Stimulated activated CD4-positive, alpha-beta T cell treated with anti-CD3 and anti-CD28 coated beads, Interleukin-2, amount 100 ng/mL, for 24 hours (primary cell): ENCODE measurements at places on chromosomes 4 and X.

- no peak for DNase-seq
These were observed 75.3 kb downstream of the SLIT2 start for GRCh38 chr4:20326977-20327376.

GRCh38 chrX:104254442-104255115 is at the start of gene ESX1:
TSS of gene ESX1 (minus strand) at chrX:104254933. CDS start at chrX:104254849, 84 bp downstream.
- no peak for DNase-seq

DNA sequence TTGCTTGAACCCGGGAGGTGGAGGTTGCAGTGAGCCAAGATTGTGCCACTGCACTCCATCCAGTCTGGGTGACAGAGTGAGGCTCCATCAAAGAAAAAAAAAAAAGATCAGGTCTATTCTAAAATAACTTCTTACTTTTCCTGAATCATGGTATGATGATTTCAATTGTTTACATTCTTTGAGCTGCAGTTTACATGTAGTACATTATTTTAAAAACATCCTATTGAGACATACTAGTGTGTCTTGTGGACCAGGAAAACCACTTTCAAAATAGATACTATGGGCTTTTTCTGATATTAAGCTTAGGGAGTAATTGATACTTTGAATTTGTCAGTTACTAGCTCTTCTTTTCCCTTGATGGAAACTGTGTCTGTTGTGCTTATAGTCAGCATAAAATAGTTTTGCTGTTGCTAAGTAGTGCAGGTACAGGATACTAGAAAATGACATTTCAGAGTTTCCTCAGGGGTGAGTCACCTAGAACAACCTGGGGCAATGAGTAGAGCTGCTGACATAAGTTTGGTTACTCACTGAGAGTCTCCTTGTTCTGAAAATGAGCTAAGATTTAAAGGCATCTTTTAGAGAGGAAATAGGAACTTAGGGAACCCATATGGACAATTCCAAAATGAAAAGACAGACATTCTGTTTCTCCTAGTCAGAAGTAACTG is 53.2 kb upstream of the C4orf54 start:
- no peak for DNase-seq

DNA sequence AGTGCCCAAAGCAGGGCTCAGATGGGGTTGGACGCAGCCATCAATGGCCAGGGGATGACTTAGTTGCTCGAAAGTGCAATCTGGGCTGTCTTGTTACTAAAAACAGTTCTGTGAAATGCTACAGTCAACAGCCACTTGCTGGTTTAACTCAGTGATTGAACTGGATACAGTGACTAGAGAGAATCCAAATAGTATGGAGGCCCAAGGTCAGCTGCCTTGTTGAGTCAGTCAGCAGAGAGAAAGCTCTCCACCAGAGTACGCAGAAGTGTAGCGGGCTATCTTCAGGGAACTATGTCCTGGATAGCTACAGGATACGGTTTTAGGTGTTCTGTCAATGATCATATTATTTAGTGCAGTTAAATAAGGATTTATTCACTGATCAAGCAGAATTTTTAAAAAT is 68.4 kb downstream of the TRAPPC11 start:
- no peak for DNase-seq

DNA sequence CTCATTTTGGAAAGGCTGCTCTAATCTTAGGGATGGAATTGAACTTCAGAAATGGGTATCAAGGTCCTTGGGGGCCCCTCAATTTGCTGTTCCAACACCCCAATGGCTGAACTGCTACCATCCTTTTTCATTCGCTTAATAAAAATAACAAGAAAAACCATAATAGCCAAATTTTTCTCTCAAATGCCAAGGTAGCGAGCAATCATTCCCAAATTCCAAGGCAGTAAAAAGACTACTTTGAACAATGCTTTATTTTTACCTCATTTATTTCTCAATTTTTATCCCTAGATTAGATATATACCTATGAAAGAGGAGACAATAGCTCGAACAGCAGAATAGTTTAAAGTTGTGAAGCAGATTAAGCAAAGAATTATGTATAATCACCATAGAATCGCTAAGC is 323.4 kb upstream of the SLC7A11 start:
- no peak for DNase-seq

GRCh38 chr4:8185295-8185694 is 13.8 kb upstream of the SH3TC1 start:
- no peak for DNase-seq

DNA sequence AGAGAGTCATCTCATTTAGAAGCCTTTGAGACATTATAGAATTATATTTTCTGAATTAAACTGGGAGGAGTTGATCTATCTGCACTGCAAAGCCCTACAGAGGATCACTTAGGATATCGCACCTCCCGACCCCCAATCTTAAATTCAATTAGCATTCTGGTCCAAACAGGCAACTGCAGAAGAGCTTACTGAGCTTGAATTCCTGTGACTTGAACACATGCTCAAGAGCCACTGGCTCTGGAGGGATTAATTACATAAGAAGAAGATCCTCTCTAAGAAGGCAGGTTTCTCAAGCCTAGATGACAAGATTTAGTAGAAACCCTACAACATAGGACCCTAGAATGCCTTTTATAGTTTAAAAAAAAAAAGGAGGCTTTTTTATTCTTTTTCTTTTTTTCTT is 548.9 kb downstream of the ARAP2 start:
- no peak for DNase-seq

GRCh38 chr4:101696276-101697010 is 94.1 kb upstream of the BANK1 start:
- DNase-seq: no peak

DNA sequence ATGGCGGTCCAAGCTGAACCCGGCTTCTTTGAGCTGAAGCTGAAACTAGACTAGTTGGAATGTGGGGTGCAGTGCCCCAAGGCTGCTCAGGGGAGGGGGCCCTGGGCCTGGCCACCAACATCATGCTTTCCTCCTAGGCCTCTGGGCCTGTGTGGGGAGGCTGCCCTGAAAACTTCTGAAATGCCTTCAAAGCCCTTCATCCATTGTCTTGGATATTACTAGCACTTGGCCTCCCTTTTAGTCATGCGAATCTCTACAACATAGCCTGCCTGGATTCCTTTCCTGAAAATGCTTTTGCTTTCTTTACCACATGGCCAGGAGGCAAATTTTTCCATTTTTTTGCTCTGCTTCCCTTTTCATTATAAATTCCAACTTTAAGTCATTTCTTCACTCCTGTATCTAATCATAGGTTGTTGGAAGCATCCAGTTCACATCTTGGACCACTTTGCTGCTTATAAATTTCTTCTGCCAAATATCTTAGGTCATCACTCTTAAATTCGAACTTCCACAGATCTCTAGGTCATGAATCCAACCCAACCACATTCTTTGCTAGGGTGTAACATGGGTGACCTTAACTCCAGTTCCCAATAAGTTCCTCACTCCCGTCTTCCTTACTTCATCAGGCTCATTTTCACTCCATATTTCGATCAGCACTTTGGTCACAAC is 103.4 kb downstream of the DDIT4L start:
- no peak for DNase-seq

- DNase-seq: no peak
These were observed 5.9 kb downstream of the RTL3 start for GRCh38 chrX:78653118-78653822.

DNA sequence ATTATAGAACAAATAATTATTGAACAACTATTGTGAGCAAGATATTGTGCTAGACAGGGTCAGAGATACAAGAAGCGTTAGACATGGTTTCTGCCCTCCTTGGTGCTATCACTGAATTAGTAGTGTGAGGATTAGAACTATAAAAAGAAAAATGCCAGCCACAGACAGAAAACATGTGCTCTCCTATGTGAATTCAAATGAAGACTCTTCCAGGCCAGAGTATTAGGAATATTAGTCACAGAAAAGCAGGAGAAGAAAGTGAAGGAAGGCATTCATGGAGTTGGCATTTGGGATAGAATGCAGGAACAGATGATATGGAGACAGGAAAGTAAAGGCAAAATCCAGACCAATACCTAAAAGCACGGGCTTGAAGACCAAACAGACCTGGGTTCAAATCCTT is 179.6 kb upstream of the TENM3 start:
- no peak for DNase-seq

DNA sequence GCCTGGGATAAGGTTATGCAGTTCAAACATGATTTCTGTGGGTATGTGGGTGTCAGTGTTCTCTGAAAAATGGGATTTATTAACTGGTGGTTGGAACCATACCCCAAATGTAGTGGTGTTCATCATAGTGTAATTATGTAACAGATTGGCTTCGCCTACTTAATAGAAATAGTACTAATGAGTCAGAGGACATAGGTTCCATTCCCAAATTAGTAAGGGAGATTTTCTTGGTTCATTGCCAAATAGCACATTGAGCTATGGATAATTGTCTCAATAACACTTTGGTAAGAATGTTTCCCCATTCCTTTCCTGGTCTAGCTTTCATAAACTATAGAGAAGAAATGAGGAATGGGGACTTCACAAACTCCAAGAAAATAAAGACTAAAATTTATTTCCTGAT is 20.5 kb upstream of the CYBB start:
- no peak for DNase-seq

DNA sequence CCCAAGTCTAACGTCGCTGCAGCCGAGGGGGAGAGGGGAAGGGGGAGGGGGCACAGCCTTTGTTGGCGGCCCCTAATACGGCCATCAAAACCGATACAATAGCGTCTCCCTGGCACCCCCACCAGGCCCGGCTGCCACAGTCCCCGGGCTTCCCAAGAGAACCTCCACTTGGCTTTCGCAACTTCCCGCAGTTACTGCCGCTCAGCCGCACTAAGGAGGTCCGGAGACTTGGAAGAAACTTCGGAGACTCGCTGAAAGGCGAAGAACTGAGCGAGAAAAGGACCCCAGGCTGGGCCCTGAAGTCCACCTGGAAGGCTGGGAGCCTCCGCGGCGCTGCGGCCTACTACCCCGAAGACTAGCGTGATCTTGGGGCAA is 2.8 kb downstream of the NKX6-1 start:
- no peak for DNase-seq

- DNase-seq: no peak
These were observed 9.4 kb downstream of the TCEANC start for GRCh38 chrX:13662355-13662791.

- no peak for DNase-seq
These were observed 166.8 kb upstream of the NR3C2 start for GRCh38 chr4:148608968-148609367.

GRCh38 chrX:71128166-71128833 is 9.9 kb downstream of the MED12 start:
- DNase-seq: no peak

- no peak for DNase-seq
These were observed 235.4 kb downstream of the OR13H1 start for GRCh38 chrX:131779306-131779705.

GRCh38 chr4:187309456-187309855 is 585.8 kb upstream of the FAT1 start:
- no peak for DNase-seq

DNA sequence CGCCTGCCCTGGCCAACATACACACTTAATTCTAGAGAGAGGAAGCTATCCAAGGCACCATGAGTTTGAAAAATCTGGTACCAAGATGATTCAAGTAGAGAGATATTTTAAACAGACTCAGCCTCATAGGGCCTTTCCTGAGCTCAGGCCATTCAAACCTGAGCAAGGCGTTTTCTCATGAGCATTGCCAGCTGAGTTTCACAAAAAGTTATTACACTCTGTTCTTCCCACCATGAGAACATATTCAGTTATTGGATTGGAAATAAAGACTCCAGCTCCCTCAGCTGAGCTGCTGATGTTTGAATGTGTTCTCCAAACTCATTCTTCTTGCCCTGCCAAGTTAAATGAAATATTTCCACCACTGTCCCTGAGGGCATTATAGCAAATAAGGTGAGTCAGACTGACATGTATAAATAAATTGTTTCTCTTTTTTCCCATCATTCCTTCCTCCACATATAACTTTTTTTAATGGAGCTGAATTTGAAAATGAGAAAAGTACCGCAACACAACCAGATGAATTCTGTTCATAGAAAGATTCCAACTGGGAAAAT is 429.6 kb downstream of the RAB28 start:
- no peak for DNase-seq

GRCh38 chrX:18491587-18492340 is 66.4 kb downstream of the CDKL5 start:
- DNase-seq: no peak

DNA sequence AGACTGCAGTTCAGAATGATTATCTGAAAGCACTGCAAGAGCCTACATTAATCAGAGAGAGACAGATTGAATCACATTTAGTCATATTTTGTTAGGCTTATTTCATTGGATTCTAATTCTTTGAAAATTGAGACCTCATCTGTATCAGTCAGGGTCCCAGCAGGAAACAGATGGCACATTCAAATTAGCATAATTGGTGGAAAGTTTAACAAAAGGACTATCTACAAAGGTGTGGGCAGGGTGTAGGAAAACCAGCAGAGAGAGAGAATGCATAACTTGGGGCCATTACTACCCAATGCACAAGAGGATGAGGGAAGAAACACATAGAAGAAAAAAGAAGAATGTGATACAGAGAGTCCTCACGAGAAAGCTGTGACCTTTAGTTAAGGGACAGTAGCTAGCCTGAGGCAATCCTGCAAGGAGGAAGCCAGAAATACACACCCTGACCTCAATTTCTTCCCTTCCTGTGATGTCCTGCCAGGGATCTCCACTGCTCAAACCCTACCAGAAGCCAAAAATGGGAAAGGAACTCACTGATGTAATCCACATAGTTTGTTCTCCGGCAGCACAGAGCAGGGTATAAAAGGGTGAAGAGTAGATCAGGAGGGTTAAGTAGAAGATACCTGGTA is 17.7 kb upstream of the XKRX start:
- DNase-seq: no peak

GRCh38 chrX:113920661-113921060 is 663.2 kb upstream of the HTR2C start:
- no peak for DNase-seq

DNA sequence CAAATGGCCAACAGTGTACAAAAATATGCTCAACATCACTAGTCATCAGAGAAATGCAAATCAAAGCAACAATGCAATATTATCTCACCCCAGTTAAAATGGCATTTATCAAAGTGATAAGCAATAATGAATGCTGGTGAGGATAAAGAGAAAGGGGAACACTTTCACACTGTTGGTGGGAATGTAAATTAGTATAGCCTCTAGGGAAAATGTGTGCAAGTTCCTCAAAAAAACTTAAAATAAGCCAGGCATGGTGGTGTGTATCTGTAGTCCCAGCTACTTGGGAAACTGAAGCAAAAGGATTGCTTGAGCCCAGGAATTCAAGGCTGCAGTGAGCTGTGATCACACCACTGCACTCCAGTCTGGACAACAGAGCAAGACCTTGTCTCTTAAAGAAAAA is 572.1 kb downstream of the NLGN4X start:
- DNase-seq: no peak

DNA sequence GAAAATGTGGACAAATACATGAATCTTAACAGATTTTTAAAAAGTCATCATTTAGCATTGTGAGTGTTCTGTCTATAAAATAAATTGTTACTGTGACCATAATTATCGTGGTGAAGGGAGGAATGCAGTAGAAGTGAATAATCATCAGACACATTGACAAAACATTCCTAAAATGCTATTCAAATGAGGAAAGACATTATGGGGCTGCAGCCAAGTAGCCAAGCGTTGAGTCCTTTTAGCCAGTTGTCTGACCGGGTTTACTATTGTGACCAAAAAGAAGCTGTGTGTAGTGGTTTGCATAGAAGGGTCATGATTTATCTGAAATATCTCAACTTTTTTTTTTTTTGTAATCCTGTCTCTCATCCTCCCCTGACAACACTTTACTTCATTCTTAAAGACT is 19.5 kb downstream of the WWC2 start:
- DNase-seq: no peak
